Stimulated activated CD8-positive, alpha-beta memory T cell treated with anti-CD3 and anti-CD28 coated beads, Interleukin-7, amount 100 ng/mL, for 1 hour (primary cell): ENCODE measurements at places on chromosomes 1 and 21.

- no peak for DNase-seq
Observed at GRCh38 chr1:59116920-59117542, 179.9 kb upstream of the FGGY start.

DNA sequence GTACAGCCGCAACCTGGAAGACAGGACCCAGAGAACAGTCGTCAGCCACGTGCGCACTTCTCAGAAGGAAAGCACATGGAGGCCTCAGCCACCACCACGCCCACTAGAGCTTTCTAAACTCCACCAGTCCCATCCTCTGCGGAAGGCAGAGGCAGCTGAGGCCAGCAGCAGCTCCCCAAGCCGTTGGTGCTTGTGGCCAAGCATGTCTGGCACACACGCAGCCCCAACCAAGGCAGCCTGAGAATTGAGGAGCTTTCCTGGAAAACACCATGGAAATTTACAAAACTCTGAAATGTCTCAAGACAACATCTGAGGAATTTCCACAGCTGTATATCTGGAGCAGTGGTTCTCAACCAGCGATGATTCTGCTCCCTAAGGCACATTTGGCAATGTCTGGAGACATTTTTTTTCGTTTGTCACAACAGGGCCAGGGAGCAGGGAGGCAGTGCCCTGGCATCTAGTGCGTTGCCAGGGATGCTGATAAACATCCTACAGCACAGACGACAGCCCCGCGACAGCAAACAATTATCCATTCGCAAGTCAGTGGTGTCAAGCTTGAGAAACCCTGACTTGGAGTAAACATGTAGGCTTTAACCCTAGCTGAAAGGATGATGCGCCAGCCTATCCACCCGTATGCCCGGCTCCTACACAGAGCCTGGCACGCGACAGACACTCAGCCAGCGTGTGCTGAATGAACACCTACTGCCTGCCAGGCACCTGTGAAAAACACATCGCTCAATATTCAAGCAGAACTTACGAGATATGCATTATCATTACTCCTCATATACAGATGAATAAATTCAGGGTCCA is 24.7 kb downstream of the NPHP4 start:
- no peak for DNase-seq

GRCh38 chr1:186152227-186152619 is 222.8 kb downstream of the TPR start:
- DNase-seq, result no peak

DNA sequence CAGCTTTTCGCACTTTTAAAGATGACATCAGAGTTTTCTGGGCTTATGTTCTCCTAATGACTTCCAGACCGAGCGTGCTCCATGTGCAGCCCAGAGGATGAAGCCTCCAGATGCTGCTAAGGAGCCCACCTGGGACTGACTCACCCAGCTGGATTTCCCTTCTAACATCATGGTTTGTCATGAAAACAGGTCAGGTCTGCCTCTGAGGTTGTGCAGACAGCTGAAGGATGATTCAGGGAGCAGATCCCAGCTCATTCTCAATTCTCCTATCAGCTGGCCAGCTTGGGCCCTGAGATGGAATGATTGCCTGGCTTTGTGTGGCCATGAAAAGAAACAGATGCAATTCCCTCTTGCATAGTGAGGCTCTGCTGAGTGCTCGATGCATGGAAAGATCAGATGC is 123.9 kb upstream of the DUSP10 start:
- DNase-seq, result no peak
